ENCODE measurements at places on chromosomes 1 and 21.

DNA sequence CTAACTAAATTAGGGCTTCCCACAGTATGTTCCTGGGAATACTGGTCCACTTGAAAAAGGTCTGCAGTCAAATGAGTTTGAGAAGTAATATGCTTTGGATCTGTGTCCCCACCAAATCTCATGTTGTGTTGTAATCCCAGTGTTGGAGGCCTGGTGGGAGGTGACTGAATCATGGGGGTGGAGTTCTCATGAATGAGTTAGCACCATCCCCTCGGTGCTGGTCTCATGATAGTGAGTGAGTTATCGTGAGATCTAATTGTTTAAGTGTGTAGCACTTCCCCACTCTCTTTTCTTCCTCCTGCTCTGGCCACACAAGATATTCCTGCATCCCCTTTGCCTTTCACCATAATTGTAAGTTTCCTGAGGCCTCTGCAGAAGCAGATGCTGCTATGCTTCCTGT, 16.9 kb upstream of the DMRTB1 start:
- DNase-seq: peak; percentile 74

- no peak for DNase-seq
Measured at GRCh38 chr1:246081856-246082668, 425.0 kb downstream of the SMYD3 start.

GRCh38 chr1:36481091-36481490, 1.6 kb downstream of the CSF3R start:
- no peak for DNase-seq

- DNase-seq: no peak
Measured at GRCh38 chr1:1435911-1436629, 580 bp downstream of the VWA1 start.

- no peak for DNase-seq
Measured at GRCh38 chr1:222739929-222740328, 2.9 kb downstream of the FAM177B start.

GRCh38 chr1:193437785-193438184, 251.4 kb upstream of the B3GALT2 start:
- DNase-seq: no peak

- no peak for DNase-seq
Measured at GRCh38 chr1:185087746-185088145, 42.4 kb downstream of the RNF2 start.

Data from suppressor macrophage treated with lipopolysaccharide for 1 hour (primary cell).